ENCODE measurements at places on chromosomes 7 and 10.

DNA sequence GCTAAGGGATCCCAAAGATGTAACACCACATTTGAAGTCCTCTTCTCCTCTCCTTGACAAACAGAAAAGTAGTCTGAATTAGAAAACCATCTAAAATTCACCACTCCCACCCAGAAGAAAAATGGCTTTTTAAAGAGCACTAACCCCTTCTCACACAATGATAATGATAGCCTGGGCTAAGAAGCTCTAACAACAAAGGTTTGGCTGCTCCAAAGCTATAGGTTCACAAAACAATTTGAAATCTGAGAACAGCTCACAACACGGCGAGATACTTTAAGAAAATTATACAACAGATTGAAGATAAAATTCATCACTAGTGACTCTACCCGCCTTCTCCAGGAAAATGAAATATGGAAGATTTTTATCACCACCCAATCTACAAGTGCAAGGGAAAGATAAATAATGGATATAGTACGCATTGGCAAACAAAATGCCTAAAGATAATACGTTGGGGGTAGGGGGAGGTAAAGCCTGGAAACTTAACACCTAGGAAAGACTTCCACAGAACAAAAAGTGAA lies 7.4 kb downstream of the ITGB1 start:
- no peak for DNase-seq

DNA sequence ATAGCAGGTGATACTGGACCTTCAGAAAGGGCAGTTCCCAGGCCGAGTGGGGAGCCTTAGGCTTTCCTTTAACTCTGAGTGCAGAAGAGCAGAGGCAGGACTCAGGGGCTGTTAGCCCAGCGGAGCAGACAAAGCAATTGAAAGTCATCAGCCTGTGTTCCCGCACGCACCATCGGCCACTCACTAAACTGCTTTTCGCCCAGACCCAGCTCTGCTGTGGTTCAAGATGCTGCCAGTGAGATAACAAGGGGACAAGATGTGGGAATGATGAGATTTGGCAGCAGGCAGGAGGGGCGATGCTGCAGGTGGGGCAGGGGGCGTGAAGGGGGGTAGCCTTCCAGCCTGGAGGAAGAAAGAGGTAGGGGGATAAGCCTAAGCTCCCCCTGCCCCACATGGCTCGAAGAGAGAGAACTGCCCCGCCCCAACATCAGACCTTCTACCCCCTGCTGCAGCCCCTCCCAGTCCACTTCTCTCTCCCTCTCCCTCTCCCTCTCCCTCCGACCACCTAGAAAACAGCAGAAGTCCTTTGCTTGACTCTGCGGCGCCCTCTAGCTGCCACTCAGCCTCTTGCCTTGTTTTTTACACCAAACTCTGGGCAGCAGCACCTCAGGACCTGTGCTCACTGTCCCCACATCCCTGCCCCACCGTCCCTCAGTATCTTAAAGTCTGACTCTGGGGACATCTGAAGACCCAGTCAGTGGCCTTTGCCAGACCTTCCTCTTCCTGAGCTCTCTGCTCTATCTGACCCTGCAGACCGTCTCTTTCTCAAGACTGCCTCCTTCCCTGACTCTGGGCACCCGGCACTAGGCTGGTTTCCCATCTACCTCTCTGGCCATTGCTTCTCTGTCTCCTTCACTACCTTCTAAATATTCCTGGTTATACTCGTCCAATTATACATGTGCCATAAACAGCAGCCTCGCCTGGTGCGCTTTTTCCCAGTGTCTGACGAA lies 110.5 kb downstream of the C10orf105 start:
- DNase-seq = peak; percentile 0

GRCh38 chr10:43225787-43226153 lies 41.1 kb downstream of the RASGEF1A start:
- DNase-seq = no peak

DNA sequence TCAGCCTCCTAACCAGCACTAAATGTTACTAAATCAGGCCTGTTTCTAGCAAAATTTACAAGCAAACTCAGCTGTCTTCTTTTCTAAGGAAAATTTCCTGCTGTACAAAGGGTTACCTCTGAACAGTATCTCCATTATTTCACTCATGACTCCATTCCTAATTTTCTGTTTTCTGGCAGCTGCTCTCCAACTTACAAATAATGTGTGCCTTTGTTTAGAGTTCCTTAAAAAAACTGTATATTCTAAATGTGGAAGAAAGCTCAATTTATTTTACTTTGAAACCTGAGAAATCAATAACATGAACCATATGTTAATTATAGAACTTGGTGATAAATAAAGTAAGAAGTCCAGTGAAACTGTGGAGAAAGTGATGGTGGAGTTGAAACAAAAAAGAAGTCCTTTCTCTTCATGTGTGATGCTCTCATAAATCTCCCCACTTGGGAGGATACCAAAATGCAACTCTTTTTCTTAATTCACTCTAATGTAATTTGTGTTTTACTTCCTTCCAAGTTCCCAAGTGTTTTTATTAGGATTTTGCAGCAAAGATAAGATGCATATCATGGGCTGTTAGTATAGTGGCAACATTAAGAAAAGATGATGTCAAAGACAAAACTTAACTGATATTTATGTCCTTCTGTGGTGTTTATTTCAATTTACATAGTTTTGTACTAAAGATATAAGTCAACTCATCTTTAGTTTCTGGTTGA lies 74.8 kb downstream of the CDK6 start:
- no peak for DNase-seq

DNA sequence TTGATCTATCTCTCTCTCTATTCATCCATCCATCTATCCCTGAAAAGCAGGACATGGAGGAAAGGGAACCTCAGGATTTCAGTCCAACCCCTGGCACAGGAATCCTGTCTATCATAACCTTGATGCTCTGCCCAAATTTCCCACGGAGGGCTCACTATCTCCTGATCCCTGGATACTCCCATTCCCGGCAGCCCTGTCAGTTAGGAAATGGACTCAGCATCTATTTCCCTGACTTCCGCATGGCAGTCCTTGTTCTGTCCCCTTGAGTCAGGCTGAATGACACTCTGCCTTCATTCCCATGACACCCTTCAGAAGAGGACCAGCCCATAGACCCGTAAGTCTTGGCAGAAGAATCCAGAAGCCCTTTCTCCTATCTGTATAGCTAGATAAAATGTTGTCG lies 77.7 kb downstream of the VWA2 start:
- DNase-seq = no peak

DNA sequence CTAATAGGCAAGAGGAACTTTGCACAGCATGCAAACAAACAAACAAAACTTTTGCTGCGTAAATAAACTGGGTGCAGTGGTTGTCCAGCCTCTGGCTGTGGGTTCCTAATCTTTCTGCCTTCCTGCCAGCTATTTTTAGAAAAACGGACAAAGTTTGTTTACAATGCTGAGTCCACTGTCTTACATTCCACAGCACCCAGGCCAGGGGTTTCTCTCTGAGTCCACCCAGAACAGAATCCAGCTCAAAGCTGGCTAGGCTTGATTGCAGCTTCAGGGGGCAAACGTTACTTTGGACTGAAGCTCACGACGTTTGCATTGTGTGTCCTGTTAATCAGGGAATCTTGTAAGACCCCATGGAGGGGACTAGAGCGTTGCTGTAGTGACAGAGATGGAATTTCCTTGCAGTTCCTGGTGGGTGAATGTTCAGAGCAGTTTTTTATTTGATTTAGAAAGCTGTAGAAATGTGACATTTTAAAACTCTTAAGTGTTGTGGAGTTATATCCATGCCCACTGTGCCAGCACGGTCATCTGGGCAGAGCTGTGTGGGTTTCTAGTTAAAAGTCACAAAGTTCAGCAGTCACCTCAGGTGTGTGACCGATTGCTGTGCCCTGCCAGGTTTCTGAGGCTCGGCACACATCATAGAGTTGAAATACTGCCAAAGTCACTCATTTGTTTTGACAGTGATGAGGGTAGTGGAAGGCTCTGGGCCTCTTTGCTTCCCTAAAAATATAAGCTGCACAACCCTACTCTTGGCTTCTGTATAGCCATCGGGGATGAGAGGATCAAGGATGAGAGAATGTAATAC lies 247.0 kb downstream of the STK31 start:
- DNase-seq = no peak

DNA sequence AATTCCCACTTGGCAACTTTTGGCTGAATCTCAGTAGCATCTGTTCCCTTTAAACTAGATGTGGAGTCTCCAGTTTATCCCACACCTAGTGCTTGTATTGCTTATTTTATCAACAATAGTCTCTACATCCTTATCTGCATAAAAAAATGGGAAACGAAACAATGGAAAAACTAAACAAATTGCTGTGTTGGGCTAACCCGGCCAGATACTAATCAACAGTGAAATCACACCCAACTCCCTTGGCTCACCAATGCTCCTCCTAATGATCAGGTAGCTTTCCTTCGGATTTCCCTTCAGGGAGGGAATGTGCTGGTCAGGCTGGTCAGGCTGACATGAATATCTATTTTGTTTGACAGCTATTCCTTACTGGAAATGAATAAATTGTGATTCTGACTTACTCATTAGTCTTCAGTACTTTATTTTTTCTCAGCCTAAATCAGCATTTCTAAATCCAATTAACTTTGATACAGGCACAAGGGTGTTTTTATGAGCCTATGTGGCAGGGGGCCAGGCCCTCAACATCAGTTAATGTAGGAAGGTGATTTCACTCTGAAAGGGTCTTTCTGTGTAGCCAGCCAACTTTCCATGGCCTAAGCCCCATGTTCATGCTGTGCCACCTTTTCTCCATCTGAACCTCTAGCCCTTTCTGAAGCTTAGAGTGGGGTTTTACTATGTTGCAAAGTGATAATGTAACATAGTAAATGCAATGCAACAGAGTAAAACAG lies 170.5 kb upstream of the NPSR1 start:
- no peak for DNase-seq

DNA sequence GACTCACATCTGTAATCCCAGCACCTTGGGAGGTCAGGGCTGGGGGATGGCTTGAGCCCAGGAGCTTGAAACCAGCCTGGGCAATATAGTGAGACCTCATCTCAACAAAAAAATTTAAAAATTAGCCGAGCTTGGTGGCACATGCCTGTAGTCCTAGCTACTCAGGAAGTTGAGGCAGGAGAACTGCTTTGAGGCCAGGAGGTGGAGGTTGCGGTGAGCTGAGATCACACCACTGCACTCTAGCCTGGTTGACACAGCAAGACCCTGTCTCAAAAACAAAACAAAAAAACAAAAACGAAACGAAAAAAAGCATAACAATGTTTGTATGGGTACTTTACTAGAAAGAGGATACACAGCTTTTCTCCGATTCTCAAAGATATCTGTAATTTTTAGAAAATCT lies 31.8 kb downstream of the WNT16 start:
- no peak for DNase-seq

DNA sequence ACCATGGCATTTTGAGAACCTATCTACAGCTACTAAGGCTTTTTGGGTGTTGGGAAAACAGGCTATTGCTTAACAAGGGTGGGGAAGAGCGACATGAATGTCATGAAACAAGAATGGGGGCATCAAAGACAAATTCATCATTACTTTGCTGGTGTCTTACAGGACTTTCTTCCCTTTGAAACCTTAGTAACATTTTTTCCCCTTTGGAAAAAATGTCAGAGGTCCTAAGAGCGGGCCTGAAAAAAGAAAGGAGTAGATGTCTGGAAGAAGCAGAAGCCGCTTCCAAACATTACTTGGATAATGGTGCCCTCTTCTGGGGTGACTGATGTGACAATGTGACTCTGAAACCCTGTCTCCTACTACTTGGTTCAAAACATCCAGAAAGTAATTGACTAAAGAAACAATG lies 3.8 kb upstream of the DDX50 start:
- DNase-seq = peak; percentile 11

GRCh38 chr7:80900583-80901576 lies 18.0 kb downstream of the SEMA3C start:
- no peak for DNase-seq

DNA sequence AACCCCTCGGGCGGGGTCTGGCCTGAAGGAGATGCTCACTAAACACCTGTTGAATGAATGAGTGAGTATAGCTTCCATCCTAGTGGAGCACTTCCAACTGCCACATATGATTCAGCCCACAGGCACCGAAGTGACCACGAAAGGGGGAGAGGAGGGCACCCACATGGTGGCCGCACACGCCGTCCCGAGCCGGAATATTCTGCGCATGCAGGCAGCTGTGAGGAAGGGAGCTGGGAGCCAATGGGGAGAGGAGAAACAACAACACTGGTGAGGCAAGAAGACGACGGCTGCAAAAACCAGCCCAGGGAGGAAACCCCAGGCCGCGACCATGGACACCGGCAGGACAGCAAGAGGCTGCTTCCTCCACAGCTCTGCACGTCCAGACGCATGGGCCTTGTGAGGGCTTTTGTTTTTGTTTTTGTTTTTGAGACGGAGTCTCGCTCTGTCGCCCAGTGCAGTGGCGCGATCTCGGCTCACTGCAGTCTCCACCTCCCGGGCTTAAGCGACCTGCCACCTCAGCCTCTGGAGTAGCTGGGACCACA lies 67.1 kb upstream of the DNAAF5 start:
- DNase-seq = no peak

GRCh38 chr7:99029466-99030435 lies 114.2 kb downstream of the SMURF1 start:
- DNase-seq = no peak

DNA sequence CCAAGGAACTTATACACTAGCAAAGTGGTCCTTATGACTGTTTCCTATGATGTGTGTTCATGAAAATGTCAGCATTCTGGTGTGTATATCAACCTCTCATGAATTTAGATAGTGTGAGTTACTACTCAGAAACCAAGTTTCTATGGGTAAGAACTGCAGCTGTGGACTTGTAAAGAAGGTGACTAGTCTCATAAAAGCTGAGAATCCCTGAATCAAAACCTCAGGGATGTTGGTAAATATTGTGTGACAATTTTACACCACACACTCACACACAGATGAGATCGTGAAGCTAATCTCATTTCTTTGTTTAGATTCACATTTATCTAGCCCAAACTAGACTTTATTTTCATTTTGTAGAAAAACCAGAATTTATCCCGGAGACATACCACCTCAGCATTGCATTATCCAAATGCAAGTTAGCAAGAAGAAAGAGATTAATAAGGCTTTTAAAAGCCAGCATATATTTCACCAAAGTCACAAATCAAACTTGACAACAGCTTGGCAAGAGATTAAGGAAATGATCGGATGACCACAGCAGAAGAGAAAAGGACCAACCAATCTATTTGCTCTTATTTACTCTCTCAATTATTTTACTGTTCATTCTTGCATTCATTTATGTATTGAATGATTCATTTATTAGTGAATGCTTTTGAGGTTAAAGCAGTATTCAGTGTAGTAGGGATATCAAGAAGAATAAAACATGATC lies 92.9 kb downstream of the PLXDC2 start:
- DNase-seq = no peak

DNA sequence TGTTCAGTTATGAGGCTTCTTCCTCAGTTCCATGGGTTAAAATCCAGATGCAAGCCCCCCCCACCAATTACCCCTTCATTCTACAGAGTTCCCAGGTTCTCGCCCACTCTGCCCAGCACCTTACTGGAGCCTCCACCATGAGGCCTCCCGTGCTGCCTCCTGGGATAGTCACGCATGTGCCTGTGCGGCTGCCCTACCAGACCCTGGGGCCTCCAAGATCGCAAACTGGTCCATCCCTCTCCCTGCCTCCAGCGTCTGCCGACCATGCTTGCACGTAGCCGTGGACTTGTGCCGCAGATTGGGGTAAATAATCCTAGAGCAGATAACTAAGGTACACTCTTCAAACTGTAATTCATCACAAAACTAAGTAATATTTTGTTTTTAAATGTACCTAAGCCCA lies 611.2 kb downstream of the PTPRN2 start:
- DNase-seq = no peak

Measured in NCI-H2081 treated with DMSO at 0.1 percent for 48 hours (cell line).